ENCODE measurements at places on chromosomes 5 and 9.

DNA sequence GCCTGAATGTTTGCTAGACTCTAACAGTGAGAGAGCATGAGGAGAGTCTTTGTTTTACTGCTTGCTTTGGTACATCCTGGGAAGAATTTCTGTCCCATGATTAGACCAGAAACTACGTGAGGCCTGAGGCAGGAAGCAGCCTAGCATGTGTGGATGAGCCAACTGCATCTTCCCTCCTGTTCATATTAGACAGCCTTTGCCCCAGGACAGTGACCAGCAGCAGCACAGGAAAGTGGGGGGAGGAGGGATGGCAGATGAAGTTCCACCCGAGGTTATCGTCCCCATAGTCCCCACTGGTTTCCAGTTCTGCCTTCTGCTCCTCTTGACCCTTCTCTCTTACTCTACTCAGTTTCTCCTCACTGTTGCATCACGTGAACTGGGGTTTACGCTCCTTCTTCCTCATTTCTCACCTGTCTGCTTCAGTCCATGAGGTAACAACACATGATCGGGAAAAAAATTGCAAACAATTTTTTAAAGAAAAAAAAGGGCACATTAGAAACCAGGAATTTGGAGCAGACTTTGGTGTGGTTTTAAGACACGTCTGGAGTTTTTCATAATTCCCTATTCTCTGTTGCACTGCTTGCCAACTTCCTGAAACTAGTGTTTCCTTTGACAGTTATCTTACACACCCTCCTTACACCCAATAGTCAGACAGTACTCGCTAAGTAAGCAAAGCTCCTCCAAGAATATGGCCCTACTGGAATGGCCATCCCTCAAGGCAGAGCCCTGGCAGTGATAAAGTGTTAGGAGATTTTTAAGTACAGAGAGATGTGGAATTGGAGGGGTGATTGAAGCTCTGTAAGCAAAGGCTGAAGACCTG lies 84.1 kb downstream of the SNX18 start:
- H3K27me3 ChIP-seq, result no peaks in the 10 kb centered on the region
- no peak for DNase-seq
- H3K36me3 ChIP-seq, result no peaks in the 10 kb centered on the region
- peaks cover 24% of the 10 kb centered on the region for H3K4me1 ChIP-seq
- H3K4me3 ChIP-seq, result no peak overlapping the region
- peak overlapping the region; percentile 76 for H3K27ac ChIP-seq

GRCh38 chr9:95101326-95101725 lies 216.2 kb downstream of the FANCC start:
- H3K27me3 ChIP-seq, result no peaks in the 10 kb centered on the region
- no peak for DNase-seq
- H3K27ac ChIP-seq, result no peak overlapping the region
- peaks cover 51% of the 10 kb centered on the region for H3K36me3 ChIP-seq
- H3K4me3 ChIP-seq, result no peak overlapping the region

DNA sequence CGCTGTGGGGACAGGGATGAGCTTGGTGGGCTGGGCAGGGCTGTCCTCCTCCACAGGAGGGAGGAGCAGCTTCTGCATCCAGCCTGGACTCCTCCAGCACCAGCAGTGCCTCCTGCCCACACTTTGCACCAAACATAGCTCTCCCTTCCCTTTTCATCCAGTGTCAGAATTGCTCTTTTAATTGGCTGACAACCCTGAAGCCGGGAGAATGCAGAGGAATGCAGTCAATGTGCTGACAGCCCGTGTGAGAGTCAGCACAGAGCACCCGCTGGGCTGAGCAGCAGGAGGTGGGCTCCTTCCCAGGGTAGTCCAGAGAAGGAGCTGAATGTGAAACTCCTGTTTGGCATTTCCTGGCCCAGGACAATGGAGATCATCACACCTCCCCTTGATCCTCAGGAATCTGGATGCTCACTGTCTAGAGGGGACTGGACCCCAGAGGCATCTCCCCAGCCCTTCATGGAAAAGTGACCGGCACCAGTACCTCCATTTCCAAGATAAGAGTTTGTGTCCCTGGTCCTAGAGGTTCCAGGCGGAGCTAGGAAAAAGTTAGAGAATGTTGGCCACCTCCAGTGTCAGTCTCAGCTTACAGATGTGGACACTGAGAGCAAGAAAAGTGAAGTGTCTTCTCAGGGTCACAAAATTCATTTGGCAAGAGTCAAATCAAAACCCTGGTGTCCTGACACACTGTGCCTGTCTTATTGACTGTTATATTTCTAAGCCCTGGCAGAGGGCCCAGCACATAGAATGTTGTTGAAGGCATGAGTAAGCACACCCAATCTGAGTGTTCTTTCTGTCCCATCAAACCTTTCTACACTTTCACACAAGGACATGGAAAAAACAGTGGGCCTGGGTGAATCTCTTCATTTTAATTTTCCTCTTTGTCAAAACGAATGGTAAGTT lies 202.1 kb downstream of the SNX18 start:
- no peak overlapping the region for H3K27ac ChIP-seq
- H3K27me3 ChIP-seq, result no peaks in the 10 kb centered on the region
- no peak for DNase-seq
- peaks cover 9% of the 10 kb centered on the region for H3K4me1 ChIP-seq

DNA sequence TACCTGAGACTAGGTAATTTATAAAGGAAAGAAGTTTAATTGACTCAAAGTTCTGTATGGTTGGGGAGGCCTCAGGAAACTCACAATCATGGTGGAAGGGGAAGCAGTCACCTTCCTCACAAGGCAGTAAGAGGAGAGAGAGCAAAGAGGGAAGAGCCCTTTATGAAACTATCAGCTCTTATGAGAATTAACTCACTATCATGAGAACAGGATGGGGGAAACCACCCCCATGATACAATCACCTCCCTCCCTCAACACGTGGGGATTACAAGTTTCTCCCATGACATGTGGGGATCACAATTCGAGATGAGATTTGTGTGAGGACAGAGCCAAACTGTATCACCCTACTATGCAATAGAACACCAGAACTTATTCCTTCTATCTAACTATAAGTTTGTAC lies 27.9 kb downstream of the CD274 start:
- no peak overlapping the region for H3K4me3 ChIP-seq
- no peak for DNase-seq
- no peak overlapping the region for H3K27ac ChIP-seq
- H3K27me3 ChIP-seq, result no peaks in the 10 kb centered on the region
- no peaks in the 10 kb centered on the region for H3K36me3 ChIP-seq

DNA sequence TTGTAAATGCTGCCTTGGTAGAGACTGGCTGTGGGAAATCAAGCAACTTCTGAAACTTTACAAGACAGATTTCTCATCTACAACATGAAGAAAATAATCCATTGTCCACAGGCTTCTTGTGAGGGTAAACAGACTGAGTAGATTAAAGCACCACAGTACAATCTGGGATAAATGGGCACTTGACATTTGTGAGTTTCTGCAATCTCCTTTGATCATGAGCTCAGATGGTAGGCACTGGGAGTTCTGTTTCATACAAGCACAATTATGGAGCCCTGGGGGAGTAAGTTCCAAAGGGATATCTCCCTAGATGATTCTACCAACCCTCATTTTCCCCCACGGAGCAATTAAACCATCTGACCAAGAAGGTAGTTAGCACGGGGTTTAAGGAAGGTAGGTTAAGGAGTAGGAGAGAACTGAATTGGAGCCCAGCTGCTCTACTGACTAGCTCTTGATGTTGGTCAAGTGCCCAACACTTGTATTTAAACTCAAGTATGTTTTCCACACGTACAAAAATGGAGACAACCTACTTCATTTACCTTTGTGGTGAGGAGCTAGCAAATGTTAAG lies 479.5 kb upstream of the TNC start:
- H3K27me3 ChIP-seq, result peaks cover 25% of the 10 kb centered on the region
- no peak overlapping the region for H3K27ac ChIP-seq

DNA sequence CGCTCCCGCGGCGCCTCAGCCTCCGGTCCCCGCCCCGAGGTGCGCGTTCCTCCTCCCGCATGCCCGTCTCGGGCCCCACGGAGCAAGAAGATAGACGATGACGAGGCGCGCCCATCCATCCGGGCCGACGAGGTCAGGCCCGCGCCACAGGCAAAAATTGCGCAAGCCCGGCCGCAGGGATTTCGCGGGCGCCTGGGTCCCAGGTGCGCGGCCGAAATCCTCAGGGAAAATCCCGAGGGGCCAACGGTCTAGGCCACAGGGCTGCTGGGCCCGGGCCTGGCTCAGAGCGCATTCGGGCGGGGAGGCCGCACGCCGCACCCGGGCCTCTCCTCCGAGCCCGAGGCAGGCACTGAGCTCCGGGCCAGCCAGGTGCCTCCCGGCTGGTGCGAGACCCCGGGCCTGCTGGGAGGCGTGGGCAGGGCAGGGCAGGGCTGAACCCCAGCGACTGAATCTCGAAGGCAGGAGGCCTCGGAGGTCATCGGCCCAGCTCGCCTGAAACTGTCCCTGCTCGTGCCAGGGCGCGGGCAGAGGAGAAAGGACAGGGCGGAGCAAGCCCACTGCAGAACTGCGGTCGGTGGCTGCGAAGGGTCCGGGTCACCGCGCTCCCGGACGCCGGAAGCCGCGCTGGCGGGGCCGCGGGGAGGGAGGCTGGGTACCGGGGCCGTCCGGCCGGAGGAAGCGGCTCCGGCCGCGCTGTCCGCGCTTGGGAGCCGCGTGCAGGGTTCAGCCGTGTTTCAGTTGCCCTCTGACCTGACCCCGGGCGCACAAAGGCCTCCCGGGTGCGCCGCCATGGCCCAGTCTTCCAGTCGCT lies 66.8 kb downstream of the FOXD1 start:
- H3K27me3 ChIP-seq, result peaks cover 88% of the 10 kb centered on the region
- H3K4me3 ChIP-seq, result no peak overlapping the region
- peaks cover 15% of the 10 kb centered on the region for H3K4me1 ChIP-seq
- no peak for DNase-seq

GRCh38 chr5:158484150-158484549 lies 615.6 kb downstream of the EBF1 start:
- H3K27me3 ChIP-seq, result no peaks in the 10 kb centered on the region
- no peak for DNase-seq
- H3K4me1 ChIP-seq, result no peaks in the 10 kb centered on the region
- no peaks in the 10 kb centered on the region for H3K36me3 ChIP-seq
- H3K4me3 ChIP-seq, result no peak overlapping the region

DNA sequence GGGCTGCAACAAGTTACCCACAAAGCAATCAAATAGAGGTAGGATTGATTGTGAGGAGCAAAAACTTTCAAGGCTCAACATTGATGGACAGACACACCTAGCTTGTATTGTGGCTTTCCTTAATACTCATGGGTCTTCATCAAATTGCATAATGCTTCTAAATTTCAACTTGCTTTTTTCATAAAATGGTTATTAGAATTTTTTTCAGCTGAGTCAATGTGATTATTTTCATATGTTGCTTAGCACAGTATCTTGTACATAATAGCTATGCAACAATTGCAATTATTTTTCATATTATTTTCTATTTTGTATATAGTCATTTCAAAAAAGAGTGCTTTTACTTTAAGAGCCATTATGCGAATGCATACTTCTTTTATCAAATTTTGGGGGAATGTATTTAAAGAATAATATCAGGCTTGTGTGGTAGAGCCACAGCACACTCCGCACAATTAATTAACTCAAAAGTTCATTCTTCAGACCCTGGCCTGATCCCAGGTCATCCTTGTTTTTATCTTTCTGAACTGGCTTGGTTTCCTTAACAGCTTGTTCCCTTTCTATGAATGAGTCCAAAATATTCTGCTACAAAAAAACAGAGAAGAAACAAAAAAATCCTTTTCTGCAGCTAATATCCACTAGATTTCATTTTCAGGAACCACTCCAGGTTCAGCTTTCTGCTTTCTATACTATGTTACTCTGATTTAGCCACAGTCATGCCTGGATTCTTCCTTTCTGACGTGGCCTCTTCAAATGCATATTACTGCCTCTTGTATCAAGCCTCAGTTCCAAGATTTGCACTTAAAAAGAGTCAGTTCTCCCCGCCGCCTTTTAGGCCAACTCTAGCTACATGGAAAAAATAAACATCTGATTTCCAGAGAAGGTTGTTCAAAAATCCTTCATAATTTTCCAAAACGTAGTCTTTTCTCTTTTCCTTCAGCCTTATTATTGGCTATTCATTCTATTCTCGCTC lies 45.3 kb upstream of the CDH9 start:
- no peaks in the 10 kb centered on the region for H3K36me3 ChIP-seq
- DNase-seq, result no peak
- no peak overlapping the region for H3K27ac ChIP-seq
- H3K27me3 ChIP-seq, result no peaks in the 10 kb centered on the region
- H3K4me3 ChIP-seq, result no peak overlapping the region

DNA sequence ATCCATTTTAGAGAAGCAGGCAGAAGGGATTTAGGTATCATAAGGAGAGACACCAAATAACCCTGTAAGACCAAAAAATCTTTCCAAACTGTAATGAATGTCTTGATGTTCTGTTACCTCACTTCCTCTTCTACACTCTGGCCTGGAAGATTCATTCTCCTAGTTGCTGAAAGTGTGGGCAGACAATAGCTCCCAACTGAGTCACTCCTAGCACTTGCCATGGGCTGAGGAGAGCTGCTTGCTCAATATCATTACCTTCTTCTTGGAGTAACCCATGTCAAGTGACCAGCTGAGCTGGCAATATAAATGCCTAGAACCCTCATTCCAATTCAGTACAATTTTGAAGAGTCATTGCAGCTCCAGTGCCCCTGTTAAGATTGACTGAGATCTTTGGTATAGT lies 1985.5 kb upstream of the CDH6 start:
- H3K4me3 ChIP-seq, result no peak overlapping the region
- no peak overlapping the region for H3K27ac ChIP-seq
- no peaks in the 10 kb centered on the region for H3K4me1 ChIP-seq
- no peaks in the 10 kb centered on the region for H3K27me3 ChIP-seq

DNA sequence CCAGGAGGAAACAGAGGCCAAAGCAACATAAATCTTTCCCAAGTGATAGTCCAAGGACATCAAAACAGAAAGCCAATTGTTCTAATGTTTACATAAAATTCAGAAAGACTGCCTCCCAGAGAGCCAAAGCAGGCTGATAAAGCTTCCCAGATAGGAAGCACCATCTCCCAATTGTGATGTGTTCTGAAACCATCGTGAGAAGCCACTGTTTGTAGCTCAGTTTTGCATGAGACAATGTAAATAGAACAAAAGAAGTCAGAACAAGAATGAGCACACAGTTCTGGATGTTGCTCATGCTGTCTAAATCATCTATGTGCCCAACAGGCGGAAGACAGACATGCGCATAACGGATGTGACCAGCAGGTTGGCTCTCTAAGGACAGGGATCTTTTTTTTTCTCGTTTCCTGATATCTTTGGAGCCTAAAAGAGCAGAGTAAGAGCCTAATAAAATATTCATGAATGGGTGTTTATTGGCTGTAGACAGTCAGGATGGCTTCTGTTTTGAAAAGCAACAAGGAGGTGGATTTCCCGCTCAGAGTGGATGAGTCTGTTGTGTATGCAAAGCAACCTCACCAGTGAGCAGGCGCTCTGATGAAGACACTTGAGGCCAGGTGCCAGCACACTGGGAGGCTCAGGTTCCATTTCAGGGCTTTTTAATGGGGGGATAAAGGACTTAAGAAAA lies 113.6 kb downstream of the GNA14 start:
- peak overlapping the region; percentile 55 for H3K27ac ChIP-seq
- H3K4me3 ChIP-seq, result no peak overlapping the region
- H3K4me1 ChIP-seq, result no peaks in the 10 kb centered on the region
- DNase-seq, result no peak
- no peaks in the 10 kb centered on the region for H3K36me3 ChIP-seq
- H3K27me3 ChIP-seq, result no peaks in the 10 kb centered on the region

Data from left lung (tissue), 14 donors.